HEK293T (cell line): ENCODE measurements at places on chromosomes 4 and X.

DNA sequence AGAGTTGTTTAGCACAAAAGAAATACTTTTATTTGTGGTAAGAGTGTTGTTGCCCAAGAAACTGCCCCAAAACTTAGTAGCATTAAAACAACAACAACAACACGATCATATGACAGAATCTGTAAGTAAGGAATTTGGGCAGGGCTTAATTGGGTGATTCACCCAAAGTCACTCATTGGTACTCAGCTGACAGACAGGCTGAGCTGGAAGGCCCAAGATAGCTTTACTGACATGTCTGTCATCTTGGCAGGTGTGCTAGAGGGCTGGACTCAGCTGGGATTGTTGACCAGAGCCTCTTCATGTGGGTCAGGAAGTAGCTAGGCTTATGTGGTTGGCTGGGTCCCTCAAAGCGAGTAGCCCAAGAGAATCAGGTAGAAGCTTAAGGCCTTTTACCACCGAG, 52.3 kb downstream of the KIAA0232 start:
- no peak for DNase-seq

- DNase-seq: no peak
Measured at GRCh38 chr4:92519727-92520126, 216.0 kb downstream of the GRID2 start.

DNA sequence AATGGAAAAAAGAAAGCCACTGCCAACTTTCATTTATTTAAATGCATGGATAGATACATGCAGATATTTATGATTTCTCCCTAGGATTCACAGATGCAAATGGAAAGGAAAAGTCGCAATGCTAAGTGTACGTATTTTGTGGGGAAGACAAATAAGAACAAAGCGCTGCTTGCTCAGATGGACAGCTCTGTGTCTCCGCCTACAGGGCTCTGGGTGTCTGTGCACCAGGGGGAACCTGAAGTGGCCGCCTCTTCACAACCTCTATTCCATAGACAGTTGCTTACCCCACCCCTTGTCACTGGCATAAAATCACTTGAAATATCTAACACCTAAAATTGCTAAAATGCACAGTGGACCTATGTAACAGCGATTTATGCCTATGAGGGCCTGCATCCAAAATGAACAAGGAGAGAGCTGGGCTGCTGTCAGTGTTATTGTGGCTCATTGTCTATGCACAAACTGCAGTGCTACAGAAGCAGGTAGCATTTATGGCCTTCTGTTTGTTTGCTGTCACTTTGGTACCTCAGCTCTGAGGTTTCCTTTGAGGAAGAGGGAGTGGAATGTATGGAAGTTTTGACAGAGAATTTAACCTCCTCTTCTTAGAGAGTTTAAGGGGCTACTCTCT, 58.6 kb upstream of the PAGE1 start:
- peak; percentile 66 for DNase-seq

DNA sequence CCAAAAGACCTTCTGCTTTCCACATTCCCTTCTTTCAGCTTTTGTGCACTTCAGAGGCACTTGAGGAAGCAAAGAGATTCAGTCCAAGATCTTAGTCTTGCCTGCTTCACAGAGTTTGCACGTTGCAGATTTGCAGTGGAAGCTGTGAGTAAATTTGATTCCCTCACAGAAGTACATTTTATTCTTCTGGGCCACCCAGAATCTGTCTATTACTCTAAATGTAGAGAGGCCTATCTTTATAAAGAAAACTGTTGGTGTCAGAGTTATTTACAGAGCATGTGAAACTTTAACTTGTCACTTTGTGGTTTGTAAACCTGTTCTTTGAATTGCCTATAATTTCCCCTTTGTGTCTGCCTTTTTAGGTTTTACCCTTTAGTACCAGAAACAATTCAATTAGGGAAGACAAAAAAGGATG, 15.5 kb downstream of the SPRY1 start:
- no peak for DNase-seq

GRCh38 chr4:124426279-124426678, 286.3 kb downstream of the ANKRD50 start:
- no peak for DNase-seq

DNA sequence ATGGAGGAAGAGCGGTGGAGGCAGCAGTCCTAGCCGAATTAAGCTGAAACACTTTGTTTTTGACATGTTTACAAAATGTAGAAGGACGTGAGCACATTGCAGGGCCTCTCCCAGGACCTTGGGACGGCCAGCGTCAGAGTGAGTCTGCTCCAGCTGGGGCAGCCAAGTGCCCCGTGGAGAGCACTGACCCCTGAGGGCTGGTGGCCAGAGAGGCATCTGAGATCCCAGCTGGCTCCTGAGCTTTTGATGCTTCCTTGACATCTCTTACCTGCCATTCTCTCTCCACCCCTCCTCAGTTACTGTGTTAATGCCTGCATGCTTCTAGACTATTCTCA, 24.7 kb downstream of the NAT8L start:
- no peak for DNase-seq

DNA sequence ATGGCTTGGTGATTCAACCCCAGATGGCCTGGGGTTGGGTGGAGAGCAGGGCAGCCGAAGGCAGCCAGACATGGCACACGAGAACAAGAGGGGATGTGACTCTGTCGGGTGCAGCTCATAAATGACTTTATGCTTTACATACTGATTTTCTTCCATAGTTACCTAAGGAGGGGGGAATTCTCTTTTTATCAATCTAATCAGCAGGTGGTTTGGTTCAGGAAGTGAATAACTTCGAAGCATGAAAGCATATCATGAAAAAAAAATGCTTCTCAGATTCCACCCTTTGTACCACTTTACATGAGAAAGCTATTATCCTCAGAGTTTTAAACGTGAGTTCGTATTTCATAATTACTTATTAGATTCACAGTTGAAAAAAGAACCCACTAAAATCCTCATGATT, 908.9 kb upstream of the LCORL start:
- DNase-seq: no peak

DNA sequence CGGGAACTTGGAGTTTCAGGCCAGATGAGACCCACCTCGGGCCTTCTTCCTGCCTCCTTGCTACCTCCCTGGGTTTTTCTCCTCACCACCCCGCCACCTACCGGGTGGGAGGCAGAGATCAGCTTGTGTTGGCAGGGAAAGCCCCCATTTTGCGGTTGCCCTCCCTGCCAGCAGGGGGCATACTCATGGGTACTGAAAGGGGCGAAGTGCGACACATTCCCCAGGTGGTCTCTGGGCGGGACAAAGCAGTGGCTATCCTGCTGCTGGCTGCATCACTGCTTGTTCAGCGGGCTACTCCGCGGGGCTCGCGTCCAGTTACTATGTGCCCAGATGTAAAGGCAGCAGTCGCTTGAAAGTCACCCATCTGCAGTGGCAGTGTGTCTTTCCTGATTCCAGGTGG, 330.3 kb downstream of the PDHA2 start:
- DNase-seq: no peak

DNA sequence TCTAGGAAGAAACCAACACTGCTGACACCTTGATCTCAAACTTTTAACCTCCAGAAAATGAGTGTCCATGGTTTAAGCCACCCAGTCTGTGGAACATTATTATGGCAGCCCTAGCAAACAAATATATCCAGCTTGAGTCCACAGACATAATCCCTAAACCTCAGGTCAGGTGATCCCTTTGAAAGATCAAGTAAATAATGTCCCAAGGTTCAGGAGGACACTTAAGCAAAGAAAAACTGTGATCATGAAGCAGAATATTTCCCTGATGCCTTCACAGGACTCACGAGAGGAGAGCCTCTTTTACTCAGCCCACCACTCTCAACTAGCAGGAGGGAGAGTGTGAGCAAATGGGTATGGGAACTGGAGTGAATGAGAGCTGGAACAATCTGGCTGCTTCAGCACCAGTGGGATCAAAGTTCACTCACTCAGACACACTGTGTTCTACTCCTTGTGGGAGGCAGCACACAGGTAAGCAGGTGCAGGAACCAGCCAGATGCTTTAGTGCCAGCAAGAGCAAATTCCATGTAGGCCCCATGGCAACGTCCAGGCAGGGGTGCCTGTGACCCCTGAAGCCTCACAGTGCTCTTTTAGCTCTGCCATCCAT, 608.4 kb downstream of the RAB28 start:
- no peak for DNase-seq

DNA sequence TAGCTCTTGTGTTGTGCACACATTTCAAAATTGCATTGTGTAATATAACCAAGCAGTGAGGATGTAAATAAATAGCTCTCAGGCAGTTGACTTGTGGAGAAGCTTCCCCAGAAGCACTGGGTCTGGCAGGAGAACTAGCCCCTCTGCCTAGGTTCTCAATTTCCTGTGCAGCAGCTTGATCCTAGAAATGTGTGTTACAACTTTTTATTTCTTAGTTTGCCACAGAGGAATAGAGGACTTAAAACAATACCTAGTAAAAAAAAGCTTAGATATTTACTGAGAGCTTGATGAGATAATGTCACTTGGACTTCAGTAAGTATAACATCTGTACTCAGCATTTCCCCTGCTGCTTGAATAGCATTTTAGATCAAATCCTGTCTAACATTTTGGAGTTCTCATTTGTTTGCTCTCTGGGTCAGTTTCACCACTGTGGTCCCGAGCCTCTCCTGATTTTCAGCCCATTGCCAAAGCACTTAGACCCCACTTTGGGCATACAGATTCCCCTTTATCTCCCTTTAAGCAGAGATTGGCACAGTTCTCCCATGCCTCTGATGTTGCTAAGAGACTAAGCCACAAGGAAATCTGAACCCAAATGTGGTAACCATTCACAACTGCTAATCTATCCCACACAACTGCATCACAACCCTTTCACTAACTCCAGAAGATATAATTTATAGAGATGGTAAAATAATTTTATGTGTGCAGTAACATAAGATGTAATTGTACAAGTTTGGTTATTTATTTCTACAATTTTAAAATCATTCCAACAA, 98.2 kb upstream of the NRK start:
- no peak for DNase-seq

DNA sequence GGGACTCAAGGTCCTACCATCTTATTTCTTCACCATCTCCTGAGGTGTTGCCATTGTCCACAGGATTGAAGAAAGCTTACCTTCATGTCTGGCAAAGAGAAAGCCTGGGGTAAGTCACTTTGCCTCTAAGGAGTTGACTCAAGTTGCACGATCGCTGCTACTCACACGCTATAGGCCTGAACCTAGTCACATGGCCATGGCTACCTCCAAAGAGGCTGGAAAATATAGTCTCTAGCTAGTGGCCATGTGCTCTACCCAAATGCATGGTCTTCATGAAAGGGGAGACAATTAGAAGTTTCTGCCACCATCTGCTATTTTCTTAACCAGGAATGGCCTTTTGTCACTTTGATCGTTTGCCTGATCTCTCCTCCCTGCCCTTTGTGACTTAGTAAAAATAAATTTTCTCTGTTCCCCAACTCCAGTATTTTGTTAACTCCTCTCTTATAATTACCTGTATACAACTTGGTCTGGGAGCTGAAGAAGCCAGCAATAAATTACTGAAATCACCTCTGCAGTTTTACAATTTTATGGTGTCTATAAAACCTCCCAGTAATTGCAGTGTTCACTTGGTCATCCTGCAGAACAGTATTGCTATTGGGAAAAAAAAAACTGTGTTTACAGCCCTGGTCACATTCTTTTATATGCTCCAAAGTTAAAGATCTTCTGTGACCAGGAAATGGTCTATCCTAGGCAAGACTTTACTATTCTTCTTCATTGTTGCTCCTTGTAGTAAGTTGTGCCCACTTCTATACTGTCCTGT, 126.7 kb upstream of the TSPAN5 start:
- DNase-seq: no peak

- DNase-seq: no peak
Measured at GRCh38 chr4:78481180-78481579, 70.4 kb upstream of the ANXA3 start.

- no peak for DNase-seq
Measured at GRCh38 chr4:6526156-6526555, 48.8 kb upstream of the MAN2B2 start.

DNA sequence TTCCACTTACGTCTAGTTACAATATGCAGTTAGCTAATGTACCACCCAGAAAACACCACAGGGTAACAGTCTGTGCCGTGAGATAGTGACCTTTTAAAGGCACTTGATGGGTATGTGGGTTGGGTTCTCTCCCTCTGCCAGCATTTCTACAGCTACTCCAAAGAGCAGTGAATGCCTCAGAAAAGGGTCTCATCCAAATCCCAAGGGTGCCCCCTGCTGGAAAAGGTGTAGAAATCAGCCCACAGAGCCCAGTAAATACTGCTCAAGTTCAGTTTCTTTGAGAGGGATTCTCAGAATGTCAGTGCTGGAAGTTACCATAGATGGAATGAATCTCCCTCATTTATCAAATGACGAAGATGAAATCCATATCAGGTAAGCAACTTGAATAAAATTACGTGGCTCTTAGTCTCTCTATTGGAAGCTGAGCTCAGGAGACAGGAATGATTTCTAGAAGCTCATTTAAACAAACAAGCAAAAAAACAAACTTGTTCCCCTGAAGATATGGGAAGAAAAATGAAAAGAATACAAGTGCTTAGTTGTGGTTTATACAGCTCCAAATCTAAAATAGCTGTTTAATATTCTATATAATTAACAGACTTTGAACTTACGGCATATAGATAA, 9.5 kb downstream of the RNF175 start:
- DNase-seq: peak; percentile 76

GRCh38 chrX:136325377-136325776, 24.6 kb downstream of the ADGRG4 start:
- DNase-seq: no peak

- no peak for DNase-seq
Measured at GRCh38 chr4:13097971-13098370, 386.2 kb downstream of the RAB28 start.

- no peak for DNase-seq
Measured at GRCh38 chr4:25951390-25951952, 37.5 kb downstream of the SMIM20 start.

DNA sequence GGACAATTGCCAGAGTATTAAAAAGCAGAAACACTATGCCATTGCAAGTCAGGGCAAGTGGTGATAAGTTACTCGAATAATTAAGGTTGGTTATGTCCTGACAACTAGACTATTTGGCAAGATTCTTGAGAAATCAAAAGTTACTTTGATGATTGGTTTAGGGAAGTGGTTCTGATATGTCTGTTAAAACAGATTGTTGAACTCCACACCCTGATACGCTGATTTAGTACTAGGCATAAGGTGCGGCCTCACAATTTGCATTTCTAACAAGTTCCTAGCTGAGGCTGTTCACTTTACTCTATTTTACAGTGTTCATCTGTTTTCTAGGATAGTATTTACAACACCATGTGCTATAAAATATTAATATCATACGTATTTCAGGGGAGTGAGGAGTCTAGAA, 12.5 kb downstream of the GABRA4 start:
- no peak for DNase-seq

- DNase-seq: no peak
Measured at GRCh38 chr4:41399231-41399630, 138.7 kb upstream of the LIMCH1 start.

DNA sequence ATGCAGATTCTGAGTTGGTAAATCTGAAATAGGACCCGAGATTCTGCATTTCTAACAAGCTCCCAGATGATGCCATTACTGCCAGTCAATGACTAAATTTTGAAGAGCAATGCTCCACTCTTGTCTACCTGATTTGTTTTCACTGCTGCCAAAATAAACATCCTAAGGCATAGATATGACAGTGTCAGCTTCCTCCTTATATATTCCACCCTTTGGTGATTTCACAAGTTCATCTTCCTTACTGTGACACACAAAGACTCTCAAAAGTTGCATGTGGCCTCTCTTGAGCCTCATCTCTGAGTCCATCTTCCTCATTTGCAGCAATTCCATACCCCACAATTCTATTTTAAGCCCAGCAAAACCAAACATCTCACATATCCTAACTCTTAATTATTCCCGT, 110.9 kb downstream of the FBXW7 start:
- DNase-seq: no peak

GRCh38 chrX:3712870-3713224, 602 bp downstream of the PRKX start:
- peak; percentile 17 for DNase-seq

GRCh38 chr4:1466034-1466862, 60.0 kb upstream of the NKX1-1 start:
- no peak for DNase-seq
